ENCODE measurements at places on chromosomes 2 and 18.

GRCh38 chr18:69980509-69980908 is 32.8 kb upstream of the CD226 start:
- DNase-seq, result no peak

- no peak for DNase-seq
Observed at GRCh38 chr2:188973641-188974040, 532 bp upstream of the COL3A1 start.

GRCh38 chr2:74777161-74777900 is 56.6 kb upstream of the HK2 start:
- DNase-seq, result no peak

DNA sequence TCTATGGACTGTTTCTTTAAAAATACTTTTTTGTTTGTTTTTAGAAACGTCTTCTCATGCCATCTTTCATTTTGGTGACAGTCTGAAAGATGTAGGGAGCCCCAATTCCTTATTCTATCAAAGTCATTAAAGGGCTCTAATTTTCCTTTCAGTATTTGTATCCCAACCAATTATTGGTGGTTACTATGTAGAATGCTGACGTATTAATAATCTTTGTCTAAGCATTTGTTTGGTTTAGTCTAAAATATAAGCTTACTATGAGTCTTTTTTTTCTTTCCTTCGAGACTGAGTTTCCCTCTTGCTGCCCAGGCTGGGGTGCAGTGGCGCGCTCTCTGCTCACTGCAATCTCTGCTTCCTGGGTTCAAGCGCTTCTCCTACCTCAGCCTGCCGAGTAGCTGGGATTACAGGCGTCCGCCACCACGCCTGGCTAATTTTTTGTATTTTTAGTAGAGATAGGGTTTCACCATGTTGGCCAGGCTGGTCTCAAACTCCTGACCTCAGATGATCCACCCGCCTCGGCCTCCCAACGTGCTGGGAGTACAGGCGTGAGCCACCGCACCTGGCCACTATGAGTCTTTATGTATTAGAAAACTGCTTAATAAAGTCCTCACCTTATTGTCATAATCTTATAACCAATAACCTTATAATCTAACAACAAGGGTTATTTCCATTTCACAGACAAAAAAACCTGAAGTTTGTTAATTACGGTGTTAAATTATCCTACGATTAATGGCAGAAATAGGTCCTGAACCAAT is 849 bp upstream of the VRK2 start:
- DNase-seq, result no peak

GRCh38 chr18:57544936-57545660 is 41.4 kb downstream of the FECH start:
- no peak for DNase-seq

- DNase-seq, result no peak
Observed at GRCh38 chr2:173248381-173248780, 106.3 kb upstream of the CDCA7 start.

DNA sequence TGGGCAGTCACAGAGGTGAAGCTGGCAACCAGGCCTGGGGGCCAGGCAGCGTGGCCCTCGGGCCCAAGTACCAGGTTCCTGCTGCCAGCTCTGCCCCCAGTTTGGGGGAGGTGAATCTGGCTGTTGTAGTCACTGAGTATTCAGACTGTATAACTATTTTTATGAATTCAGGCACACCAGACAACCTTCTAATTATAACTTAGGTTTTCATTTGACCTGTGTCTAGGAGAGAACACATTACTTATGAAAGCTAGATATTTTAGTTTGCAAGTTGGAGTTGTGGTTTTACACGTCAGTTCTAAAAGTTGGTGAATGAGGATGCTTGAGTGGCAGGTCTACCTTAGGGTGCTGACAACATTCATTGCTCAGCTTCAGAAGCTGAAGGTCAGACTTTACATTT is 71.7 kb downstream of the LIMS1 start:
- DNase-seq, result no peak

DNA sequence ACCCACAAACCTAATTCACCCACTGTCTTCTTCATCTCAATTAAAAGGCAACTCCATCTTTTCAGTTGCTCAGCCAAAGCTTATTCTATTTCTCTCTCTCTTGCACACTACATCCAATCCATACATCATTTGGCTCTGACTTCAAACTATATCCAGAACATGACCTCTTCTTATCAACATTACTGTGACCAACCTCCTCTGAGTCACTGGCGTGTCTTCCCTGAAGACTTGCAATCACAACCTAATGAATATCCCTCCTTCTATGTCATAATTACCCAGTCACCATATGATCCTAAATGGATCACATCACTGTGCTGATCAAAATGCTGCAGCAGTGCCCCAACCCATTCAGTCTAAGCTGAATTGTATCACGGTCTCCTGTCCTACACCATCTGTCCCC is 22.6 kb upstream of the SULT1C3 start:
- DNase-seq, result peak; percentile 40

GRCh38 chr2:190927301-190927700 is 46.7 kb downstream of the GLS start:
- DNase-seq, result peak; percentile 27

GRCh38 chr18:34990597-34990996 is 50.6 kb upstream of the MAPRE2 start:
- peak; percentile 45 for DNase-seq
